ENCODE measurements at places on chromosomes 2 and 18.

GRCh38 chr2:60432035-60432601 lies 121.3 kb downstream of the BCL11A start:
- no peak for DNase-seq

DNA sequence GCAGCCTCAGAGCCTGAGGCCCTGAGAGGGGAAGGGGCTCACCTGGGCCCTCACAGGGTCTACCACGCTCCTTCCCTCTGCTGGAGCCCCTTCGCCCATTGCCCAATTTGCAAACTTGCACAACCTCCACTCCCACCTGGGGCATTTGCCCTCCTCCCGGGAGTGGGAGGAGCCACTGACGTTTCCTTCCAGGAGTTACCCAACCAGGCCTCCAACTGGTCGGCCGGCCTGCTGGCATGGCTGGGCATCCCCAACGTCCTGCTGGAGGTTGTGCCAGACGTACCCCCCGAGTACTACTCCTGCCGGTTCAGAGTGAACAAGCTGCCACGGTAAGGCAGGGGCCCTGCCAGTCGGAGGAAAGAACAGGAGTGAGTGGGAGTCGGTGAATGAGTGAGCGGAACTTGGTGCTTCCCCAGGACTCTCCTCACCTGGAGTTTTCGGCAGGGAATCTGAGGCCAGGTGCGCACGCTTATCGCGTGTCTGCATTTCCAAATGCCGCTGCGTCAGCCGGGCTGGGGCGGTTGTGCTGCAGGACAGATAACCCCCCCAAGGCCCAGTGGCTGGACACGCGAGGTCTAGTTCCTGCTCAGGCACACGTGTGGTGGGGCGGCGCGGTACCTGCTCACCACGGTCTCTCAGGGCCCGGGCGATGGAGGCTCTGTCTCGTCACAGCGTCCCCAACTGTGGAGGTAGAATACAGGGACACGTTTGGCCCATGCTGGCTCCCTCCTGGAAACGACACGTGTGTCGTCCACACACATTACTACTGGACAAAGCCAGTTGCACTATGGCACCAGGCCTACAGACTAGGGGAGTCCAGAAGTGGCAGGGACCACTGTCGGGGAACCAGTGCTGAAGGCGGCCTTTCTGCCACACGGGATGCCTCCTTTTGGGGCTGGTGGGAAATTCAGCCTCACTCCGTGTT lies 11.7 kb downstream of the ANO7 start:
- no peak for DNase-seq

GRCh38 chr2:187377340-187377739 lies 70.7 kb downstream of the CALCRL start:
- DNase-seq = no peak

DNA sequence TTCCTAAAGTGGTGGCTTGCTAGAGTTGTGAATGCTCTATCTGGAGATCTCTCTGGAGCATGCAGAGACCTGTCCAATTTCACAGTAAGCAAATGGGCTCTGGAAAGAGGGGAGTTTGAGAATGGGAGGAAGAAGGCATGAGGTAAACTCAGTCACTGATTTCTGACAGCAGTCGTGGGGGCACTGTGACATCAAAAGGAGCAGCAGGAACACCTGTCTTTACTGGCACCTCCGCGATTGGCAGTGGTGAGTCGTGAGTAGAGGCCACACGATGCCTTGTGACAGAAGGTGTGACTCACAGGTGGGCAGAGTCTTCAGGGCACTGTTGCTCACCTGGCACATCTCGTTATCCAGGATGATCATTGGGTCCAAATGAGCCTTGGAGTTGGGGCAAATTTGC lies 38.8 kb upstream of the CAVIN2 start:
- DNase-seq = no peak

GRCh38 chr2:167715932-167716331 lies 531.5 kb downstream of the STK39 start:
- DNase-seq = no peak

- DNase-seq = no peak
These were observed 59.6 kb upstream of the MBOAT2 start for GRCh38 chr2:9063023-9063606.

- no peak for DNase-seq
These were observed 186.6 kb downstream of the NEDD4L start for GRCh38 chr18:58230438-58231179.

- no peak for DNase-seq
These were observed 174.9 kb downstream of the NR4A2 start for GRCh38 chr2:156157670-156158069.

DNA sequence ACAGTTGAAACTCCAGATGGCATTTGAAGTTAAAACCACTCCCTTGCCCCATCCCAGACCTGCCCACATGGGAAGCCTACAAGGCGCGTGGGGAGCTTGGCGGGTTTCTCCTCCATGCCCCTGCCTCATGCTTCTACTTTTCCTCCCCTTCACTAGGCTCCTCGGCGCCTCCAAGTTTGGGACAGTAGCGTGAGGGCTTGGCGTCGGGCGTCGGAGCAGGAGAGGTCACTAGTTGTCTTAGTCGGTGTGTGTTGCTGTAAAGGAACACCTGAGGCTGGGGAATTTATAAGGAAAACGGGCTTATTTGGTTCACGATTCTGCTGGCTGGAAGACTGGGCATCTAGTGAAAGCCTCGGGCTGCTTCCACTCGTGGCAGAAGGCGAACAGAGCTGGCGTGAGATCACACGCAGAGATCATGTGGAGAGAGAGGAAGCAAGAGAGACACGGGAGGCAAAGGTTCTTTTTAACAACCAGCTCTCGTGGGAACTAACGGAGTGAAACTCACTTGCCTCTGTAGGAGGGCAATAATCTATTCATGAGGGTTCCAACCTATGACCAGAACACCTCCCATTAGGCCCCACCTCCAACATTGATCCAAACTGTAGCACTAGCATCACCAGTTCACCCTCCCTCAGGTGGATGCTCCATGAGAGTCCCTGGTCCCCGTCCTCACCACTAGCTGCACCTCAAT lies 25.3 kb downstream of the ITM2C start:
- DNase-seq = no peak

DNA sequence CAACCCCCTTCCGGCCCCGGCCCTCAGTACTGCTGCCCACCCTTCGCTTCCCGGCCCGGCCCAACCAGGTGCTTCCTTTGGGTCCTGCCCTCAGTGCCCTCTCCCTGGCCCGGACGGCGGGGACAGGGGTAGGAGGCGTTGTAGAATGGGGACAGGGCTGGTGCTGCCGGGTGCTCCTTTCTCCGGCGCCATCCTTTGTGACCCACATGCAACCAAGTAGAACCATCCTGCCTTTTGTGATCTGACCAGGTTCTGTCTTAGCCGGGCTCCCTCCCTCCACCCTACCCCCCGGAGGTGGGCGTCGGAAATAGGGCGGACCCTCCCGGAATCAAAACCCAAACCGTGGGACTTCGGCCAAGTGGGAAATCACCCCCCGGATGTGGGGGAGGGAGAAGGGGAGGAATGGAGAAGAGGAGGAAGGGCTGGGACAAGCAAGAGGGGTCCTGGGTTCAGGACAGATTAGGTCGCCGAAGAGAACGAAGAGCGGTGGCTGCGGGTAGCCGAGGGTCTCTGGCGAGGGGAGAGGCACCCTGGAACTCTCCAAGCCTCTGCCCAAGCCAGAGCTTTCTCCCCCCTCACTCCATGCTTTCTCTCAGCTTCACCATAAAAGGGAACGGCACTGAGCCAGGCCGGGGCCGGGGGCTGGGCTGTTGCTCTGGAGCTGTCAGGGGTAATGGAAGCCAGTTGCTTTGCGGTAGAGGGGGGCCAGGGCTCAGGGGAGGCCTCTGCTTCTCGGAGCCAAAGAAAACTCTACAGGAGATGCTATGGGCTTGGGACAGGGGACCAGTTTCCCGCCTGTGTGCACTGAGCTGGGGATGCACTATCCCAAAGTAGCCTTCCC lies 756 bp upstream of the OST4 start:
- DNase-seq = peak; percentile 58

GRCh38 chr2:118115761-118116160 lies 27.5 kb downstream of the INSIG2 start:
- DNase-seq = no peak

DNA sequence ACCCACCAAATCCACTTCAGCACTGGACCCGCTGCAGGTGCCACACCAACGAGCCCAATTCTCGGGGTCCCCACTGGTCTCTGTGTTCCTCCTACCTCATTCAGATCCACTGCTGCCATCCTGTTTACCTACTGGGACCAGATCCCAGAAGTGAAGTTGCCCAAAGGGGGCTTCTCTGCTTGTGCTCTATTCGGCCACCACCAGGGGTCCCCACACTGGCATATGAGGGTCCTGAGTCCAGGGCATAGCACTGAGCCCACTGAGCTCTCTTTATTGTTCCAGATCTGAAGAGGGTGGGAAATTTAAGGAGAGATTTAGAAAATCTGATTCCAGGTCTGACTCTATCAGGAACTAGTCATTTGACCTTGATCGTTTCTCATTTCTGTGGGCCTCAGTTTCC lies 2.4 kb downstream of the GPR45 start:
- no peak for DNase-seq

GRCh38 chr2:241613017-241613780 lies 23.8 kb downstream of the THAP4 start:
- no peak for DNase-seq

DNA sequence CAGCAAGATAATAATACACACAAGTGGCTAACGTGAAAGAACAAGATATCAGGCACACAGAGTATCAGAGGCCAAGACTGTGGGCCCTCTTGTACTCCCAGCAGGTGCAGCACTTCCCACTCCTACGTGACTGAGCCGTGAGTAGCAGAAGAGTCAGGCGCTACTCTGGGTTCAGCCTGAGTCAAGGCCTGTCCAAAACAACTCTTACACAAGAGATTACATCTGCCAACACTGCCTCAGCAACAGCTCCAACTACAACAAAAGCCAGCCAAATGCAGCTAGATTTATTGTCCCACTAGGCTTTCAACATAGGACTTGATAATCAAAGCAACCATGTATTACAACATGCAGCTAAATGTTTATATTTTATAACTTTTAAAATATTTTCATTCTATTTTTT lies 56.2 kb downstream of the ITSN2 start:
- DNase-seq = peak; percentile 34

- DNase-seq = no peak
These were observed 66.7 kb downstream of the TMEM18 start for GRCh38 chr2:610491-610890.

GRCh38 chr2:172986040-172986439 lies 89.6 kb upstream of the MAP3K20 start:
- no peak for DNase-seq

DNA sequence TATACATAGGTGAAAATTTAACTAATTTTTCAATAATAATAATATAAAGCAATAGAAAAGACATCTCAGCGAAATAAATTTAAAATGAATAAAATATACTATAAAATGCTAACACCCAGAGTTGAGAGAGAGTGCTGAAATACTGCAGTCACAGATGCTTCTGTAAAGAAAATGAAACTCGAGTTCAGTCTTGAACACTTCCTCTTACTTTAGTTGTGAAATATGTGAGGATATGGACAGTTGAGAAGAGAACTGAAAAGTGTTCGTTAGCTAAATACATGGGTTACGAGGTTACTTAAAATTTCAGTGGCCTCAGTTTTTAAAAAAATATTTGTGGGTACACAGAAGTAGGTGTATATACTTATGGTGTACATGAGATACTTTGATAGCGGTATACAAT lies 106.8 kb downstream of the DNAH7 start:
- DNase-seq = no peak

- no peak for DNase-seq
These were observed 120.5 kb upstream of the COPS8 start for GRCh38 chr2:236965021-236965840.

Measured in C1 segment of cervical spinal cord (tissue), 14 donors.